ENCODE measurements at places on chromosomes 5 and 9. TPM values are rescaled to one million over a fixed set of nuclear protein-coding genes. Genes with fewer than 3 reads are reported as not detected.
A peak's percentile ranks its signal among the peaks of the same experiment; 100 is the strongest.

GRCh38 chr5:15384176-15384575 is 115.8 kb upstream of the FBXL7 start:
- ATAC-seq, result no peak

DNA sequence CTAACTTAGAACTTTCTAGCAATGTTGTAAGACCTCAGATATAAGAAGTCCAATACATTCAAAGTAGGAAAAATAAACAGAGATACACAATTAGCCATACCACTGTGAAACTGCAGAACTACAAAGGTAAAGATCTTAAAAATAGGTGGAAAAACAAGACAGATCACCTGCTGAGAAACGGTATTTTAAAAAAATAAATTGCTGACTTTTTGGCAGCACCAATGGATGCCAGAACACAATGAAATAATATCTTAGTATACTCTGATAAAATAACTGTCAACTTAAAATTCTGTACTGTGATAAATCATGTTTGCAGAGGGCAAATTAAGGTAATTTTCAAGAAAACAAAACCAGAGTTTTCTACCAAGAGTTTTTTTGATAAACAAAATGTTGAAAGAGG is 138.9 kb downstream of the FBN2 start:
- ATAC-seq, result no peak

DNA sequence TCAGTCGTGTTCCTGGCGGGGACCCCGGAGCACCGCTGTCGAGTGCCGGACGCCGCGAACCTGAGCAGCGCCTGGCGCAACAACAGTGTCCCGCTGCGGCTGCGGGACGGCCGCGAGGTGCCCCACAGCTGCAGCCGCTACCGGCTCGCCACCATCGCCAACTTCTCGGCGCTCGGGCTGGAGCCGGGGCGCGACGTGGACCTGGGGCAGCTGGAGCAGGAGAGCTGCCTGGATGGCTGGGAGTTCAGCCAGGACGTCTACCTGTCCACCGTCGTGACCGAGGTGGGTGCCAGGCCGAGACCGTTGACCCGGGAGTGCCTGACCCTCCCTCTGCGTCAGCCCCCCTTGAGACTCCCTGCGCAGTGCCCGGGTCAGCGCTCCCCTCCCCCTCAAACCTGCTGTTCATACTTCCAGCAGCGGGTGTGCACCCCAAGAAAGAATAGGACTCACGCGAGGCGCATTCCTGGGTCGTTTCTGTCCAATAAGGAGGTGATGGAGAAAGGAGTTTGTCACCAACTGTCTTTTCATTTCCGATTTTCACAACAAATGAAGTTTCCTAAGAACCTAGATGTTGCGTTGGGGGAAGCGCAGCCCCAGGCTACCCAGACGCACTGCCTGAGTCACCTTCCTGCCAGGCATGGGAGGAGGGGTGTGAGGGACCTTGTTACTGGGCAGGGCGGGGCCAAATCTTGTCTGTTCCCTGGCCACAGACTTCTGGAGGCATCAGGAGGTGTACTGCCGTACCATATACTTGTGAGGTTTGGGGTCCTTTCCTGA is 722 bp downstream of the SLC22A4 start:
- ATAC-seq, result peak; percentile 6

- peak; percentile 42 for ATAC-seq
Measured at GRCh38 chr5:148805326-148806290, 20.8 kb upstream of the ADRB2 start.

DNA sequence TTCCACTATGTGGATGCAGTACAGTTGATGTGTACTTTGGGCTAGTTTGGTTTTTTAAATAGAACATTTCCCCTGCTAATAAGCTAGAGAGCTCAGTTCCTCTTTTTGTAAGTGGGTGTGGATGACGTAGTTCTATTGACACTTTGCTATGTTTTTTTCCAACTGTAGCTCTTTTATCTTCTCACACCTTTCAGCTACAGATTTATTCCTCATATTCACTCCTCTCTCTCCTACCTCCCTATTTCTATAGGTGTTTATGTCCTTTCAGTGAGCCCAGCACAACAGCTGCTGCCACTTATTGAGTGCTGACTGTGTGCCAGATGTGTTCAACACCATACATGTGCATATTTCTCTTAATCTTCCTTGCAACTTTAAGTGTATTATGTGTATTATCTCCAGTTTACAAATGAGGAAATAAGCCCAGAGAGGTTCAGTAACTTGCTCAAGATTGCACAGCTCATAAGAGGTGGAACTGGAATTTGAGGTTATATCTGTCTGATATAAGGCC is 215.7 kb downstream of the SEMA6A start:
- ATAC-seq, result no peak

DNA sequence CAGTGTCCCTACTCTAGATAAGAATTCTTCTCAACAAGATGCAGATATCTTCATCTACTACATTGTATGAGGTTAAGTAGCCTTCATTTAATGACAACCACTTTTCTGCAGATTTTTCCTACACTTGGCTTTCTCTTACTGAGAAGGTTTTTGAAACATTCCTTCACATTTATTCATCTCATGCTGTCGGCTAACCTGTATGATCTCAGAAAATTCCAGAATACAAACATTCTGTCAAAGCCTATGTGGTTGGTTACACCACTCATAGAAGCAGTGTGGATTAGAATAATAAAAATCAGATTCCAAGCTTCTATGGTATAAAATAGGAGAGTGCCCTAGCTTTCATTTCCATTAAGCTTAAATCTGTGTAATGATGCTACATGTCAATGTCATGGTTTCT is 39.4 kb upstream of the ERCC6L2 start:
- no peak for ATAC-seq

- no peak for ATAC-seq
Measured at GRCh38 chr5:154194345-154195329, 4.1 kb downstream of the GALNT10 start.

- no peak for ATAC-seq
Measured at GRCh38 chr5:37869216-37869615, 29.4 kb upstream of the GDNF start.

- ATAC-seq, result no peak
Measured at GRCh38 chr9:21781656-21782055, 20.8 kb upstream of the MTAP start.

DNA sequence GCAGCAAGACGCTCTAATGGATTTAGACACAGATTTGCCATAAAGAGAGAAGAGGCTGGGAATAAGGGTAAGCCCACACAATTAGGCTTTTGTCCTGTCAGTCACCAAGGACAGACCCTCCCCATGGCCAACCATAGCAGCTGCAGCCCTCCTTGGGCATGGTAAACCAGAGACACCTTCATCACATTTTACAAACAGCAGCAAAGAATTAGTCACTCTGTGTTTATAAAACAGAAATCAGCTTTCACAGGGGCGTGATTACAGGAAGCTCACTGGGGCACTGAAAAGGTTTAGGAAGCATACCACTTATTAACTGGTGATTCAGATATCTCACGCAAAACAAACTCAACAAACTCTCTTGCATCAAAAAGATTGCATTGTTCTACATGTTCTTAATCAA is 37.3 kb upstream of the ZNF622 start:
- ATAC-seq, result no peak

DNA sequence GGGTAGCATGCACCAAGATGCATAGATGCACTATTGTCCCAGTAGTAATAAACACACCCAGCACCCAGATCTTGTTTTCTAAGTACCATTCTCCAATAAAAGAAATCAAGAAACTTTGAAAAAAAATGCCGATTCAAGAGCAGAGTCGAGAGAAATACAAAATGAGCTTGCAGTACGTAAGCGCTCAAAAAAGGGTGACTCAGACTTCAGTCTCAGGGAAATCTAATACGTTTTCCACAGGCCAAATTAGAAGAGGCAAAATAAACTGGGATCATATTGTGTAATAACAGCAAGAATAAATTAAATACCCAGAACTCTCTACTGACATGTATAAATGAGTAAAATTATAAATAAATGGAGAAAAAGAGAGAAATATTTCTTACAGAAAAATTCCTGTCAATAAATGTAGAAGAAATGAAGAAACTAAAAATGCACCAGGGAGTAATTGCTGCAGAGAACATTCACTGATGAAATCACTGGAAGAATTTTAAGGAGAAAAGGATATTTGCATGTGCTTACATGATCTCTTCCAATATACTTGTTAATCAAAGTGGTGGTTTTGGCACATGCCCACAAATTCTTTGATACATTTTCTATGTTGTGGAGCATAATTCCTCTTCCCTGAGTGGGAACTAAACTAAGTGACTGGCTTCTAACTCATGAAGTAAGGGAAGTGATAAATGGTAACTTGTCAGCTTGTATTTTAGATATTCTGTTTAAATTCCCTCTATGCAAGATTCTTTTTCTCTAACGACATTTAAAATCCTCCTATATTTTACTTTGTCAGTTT is 567.6 kb upstream of the ADAMTS16 start:
- no peak for ATAC-seq

- ATAC-seq, result no peak
Measured at GRCh38 chr5:164560216-164560615, 1054.8 kb downstream of the MAT2B start.

GRCh38 chr5:181199881-181200638 is 4.9 kb downstream of the TRIM7 start:
- ATAC-seq, result no peak

- no peak for ATAC-seq
Measured at GRCh38 chr5:158278216-158278925, 419.4 kb upstream of the CLINT1 start.

- no peak for ATAC-seq
Measured at GRCh38 chr9:122096620-122097415, 3.7 kb upstream of the TTLL11 start.

- no peak for ATAC-seq
Measured at GRCh38 chr5:113302120-113302519, 132.7 kb downstream of the TSSK1B start.

GRCh38 chr5:143760131-143760505 is 51.8 kb upstream of the HMHB1 start:
- ATAC-seq, result no peak

DNA sequence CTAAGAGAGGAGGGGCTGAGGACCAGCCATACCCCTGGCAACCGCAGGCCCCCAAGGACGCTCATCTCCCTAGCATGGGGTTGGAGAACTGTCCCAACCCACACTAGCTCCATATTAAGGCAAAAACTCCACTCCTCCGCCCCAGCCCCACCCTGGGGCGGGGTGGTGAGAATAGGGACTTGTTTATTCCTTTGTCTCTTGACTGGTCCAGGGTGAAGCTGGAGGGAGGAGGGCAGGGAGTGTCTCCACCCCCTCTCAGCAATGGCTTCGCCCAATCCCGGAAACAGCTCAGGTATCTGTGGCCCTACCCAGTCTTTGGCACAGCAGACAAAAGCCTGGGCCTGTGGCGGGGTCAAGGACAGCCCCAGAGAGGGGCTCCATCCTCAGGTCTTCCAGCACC is 16.9 kb downstream of the PRRX2 start:
- no peak for ATAC-seq

GRCh38 chr5:161002571-161003074 is 150.6 kb upstream of the ATP10B start:
- ATAC-seq, result no peak

DNA sequence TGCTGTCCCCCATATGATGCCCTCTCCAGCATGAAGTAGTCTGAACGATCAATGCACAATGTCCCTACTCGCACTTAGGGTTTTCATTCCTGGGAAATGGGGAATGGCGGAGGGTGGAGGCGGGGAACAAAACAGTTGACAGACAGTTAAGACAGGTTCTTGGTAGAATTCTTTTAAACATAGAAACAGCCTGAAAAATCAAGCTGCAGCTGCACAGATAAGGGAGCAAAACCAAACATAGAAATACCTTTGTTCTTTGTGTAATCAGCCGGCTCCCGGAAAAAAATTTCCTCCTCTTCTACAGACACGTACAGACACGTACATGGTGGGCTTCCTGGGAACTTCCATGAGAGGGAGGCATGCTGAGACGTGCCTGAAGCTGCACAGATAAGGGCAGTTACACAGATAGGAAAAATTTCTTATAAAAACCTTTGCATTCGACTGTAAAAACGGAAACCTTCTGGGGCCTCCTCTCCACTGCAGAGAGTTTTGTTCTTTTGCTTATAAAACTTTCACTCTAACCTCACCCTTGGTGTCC is 662.4 kb upstream of the PTPRD start:
- no peak for ATAC-seq

Gene CDC20B
- total RNA-seq, result not detected

Gene ADAMTS2
- total RNA-seq, result 24.8 TPM

Gene SLC31A1
- 9.3 TPM for total RNA-seq

Gene MEIKIN
- not detected for total RNA-seq

Gene IQGAP2
- 34.4 TPM for total RNA-seq

Gene ZNF300
- 6.5 TPM for total RNA-seq

Gene PCDHB15
- total RNA-seq, result 3.2 TPM

Gene FBXO4
- total RNA-seq, result 6.3 TPM

Gene IFNA13
- total RNA-seq, result not detected

Gene PCDHGB3
- total RNA-seq, result 1.5 TPM

Gene CHSY3
- 2.3 TPM for total RNA-seq

Gene MPDZ
- total RNA-seq, result 87.2 TPM

Gene IGIP
- 26.0 TPM for total RNA-seq

Gene PFN3
- total RNA-seq, result not detected

Gene TAF11L10
- total RNA-seq, result not detected
